CD8-positive, alpha-beta memory T cell (primary cell): ENCODE measurements at places on chromosomes 13 and 19.

GRCh38 chr13:114260814-114261213 is 20.6 kb upstream of the UPF3A start:
- no peak for DNase-seq

DNA sequence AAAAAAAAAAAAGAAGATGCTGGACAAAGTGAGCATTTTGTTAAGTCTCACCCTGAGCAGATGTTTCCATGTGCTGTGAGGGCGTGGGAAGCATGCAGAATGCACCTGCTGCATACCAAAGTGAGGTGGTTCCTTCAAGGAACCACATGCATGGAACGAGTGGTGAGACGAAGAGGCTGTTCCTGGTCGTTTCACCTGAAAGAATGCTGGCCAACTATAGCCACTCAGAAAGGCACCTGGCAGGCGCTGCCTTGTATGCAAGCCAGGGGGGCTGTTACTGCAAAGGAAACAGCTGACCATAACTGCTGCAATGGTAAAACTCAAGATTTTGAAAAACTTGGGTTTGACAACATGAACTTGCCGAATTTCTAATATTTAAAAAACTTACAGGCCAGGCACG is 14.7 kb downstream of the MIER2 start:
- DNase-seq, result no peak

GRCh38 chr13:22596171-22596863 is 584.5 kb upstream of the SGCG start:
- DNase-seq, result no peak

DNA sequence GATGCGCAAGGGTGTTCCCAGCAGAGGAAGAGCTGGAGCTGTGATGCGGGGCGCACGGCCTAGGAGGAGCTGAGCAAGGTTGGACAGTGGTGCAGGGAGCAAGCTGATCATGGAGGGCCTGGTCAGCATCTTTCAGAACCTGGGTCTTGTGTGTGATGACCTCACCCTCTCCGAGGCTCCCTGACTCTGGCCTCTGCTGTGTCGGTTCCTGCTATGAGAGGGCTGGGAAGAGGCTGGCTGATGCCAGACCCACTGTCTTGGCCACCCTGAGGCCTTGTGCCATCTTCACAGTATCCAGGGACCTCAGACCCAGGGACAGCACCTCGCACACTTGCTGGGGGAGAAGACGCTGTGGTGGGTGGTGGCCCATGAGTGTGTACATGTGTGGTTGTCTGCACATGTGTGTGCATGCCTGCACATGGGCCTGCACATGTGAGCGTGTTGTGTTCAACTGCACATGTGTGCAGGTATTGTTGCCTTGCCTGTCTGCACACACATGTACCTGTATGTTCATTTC is 16.5 kb upstream of the C13orf46 start:
- no peak for DNase-seq

- no peak for DNase-seq
Measured at GRCh38 chr13:55483626-55484158, 1657.0 kb upstream of the PRR20A start.

GRCh38 chr13:23806874-23807526 is 82.2 kb downstream of the MIPEP start:
- DNase-seq, result no peak

DNA sequence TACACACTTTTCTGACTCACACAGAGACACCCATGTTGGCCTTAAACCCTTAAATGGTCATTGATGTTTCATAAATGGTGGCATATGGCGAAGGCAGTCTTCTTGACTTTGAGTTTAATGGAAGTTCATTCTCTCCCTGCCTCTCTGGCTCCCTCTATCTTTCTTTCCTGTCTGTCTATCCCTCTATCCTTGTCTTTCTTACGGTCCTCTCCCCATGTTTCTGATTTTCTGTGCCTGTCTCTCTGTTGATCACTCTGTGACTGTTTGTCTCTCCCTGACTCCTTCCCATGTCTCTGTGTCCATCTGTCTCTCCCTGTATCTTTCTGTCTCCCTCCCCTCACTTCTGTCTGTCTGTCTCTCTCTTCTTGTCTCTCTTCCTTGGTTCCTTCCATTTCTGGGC is 43.2 kb upstream of the SHKBP1 start:
- DNase-seq, result no peak

DNA sequence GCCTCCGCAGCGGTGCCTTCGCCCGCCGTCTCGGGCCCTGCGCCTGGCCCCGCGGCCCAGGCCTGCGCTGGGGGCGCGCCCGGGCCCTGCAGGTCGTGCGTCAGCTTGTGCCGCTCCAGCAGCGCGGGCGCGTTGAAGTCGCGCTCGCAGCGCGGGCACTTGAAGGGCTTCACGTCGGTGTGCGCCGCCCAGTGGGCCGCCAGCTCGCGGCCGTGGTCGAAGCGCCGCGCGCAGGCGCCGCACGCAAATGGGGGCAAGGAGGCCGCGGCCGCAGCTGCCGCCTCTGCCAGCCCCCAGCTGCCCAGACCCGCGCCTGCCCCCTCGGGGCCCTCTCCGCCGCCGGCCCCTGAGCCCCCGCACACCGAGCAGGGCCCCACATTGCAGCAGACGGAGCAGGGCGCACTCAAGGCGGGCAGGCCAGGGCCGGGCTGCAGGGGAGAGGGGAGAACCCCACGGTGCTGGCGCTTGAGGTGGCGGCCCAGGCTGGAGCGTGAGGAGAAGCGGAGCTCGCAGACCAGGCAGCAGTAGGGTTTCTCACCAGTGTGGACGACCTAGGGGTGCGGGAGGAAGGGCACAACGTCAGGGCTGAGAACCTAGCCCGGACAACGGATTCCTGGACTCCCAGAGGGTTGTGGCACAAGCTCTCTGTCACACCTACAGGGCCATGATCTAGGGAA is 6.1 kb downstream of the FIZ1 start:
- DNase-seq, result no peak

- DNase-seq, result no peak
Measured at GRCh38 chr13:77918391-77919245, at the start of gene EDNRB. Gene EDNRB (minus strand): TSS chr13:77918831. CDS start chr13:77918573, 258 bp downstream.

DNA sequence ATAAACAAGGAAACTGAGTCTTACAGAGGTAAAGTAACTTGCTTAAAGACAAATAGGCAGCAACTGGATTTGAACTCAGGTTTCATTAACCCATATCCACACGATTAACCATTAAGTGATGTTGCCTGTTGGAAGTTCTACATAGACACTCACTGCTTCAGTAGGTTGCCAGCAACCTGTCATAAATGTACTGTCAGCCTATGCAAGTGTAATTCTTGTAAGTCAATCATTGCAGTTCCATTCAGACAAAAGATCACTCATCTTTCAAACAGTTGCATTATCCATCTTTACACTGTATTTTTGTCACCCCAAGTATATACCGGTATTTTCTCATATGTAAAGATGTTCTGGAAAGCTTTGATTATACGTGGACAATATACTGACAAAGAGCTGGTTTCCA is 676.9 kb upstream of the PCDH20 start:
- no peak for DNase-seq

DNA sequence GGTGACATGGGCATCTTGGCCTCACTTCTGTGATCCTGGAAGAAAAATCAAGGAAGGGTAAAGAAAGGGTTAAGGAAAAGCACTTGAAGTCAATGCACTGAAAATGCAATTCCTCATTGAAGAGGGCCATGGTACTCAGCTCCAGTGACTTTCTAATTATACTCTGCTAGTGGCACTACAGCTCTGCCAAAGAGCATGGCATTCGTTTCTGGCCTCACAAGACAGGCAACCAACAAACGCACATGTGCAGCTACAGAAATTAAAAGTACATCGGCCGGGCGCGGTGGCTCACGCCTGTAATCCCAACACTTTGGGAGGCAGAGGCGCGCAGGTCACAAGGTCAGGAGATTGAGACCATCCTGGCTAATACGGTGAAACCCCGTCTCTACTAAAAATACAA is 21.8 kb downstream of the SACS start:
- no peak for DNase-seq

- no peak for DNase-seq
Measured at GRCh38 chr13:108272333-108272732, 2.8 kb downstream of the TNFSF13B start.

DNA sequence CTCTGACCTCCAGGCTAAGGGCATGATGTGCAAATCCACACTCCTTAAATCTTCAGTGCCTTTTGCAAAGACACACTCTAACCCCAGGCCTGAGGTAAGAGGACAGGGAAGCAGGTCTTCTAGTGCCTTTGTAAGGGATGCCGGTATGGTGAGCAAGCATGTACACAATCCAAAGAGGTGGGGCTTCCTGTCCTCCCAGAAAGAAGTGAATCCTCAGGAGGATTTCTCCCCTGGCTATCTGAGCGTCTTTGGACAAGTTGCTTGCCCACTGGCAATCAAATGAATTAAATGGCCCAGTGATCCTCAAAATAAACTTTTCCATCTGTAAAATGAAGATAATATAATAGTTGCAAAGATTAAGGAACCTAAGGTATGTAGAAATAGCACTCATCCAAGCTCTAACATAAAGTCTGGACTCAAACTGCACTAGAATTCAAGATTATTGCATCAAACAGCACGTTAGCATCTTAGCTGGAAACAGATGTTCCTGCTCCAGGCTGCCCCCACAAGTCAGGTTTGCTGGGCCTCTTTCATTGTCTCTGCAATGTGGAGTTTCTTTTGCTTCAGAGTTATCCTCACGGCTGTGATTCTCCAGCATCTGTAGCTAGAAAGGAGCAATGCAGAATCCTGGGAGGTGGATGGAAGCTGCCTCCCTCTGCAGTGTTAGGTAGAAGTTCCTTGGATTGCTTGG is 249.6 kb downstream of the TSHZ3 start:
- no peak for DNase-seq

GRCh38 chr19:39430675-39431593 is 4.8 kb downstream of the RPS16 start:
- peak; percentile 72 for DNase-seq

GRCh38 chr13:73902296-73902695 is 231.9 kb downstream of the KLF12 start:
- DNase-seq, result no peak

GRCh38 chr13:51327961-51328360 is 11.5 kb upstream of the SERPINE3 start:
- DNase-seq, result no peak

GRCh38 chr13:98557937-98558792 is 18.7 kb downstream of the STK24 start:
- DNase-seq, result no peak

- no peak for DNase-seq
Measured at GRCh38 chr13:79226938-79227337, 179.1 kb downstream of the RBM26 start.

DNA sequence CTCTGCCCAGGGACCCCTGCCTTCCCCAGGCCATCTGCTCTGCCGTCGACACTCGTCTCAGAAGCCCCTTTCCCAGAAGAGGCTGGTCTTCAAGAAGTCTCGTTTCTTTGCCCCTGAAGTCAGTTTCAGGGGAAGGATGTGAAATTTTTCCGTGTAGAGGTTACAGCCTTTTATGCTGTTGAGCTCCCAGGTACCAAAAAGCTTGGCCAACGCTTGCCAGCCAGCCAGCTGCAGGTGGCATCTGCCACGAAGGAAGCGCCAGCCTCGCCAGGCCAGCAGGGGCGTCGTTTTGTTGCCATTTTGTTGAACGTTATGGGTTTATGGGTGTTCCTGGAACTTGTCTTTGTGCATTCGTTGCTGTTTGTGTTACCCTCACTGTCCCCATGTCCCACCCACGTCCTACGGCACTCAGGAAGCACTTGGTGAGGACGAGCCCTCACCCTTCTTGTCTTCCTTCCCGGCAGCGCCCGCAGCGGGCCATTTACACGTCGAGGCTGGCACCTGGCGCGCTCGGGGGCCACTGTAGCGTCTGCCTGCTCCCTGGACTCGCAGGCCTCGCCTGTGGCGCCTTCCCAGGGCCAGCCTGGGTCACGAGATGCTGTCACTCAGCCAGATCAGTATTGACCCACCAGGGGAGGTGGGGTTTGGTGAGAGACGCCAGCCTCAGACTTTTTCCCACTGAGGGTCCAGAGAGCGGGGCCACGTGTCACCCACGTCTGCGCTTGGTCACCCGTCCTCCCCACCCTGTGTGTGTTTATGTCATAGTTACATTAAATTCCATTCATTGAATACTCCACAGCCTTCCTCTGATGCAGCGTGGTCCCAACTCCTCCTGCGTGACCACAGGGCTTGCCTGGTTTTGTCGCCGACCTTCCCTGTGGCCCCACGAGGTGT is 37.1 kb downstream of the AP1M1 start:
- no peak for DNase-seq

DNA sequence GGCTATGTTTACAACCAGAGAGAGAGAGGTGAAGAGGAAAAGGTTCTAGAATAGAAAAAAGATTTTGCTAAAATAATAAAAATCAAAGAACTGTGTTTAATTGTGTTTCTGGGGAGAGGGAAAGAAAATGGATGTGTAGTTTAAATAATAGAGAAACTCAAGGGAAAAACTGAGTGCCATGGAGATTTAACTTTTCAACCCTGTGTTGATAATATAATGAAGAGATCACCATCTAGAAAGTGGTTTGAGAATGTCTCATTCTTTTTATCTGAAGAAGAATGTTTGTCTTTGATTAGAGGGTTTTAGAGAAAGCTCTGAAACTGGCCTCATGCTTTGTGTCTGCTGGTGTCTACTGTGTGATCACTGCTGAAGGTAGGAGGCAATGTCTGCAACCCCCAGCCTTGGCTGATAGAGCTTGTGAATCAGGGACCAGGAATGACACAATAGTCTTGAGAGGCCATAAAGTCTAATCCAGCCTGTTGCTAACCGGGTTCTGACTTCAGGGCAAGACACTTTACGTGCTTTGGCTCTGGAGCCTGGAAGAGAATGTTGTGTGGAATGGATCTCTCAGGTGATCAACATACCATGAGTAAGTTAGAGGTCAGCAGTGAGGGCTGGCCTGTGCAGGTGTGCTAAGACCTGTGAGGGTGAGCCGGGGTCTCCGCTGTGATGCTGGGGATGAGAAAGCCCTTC is 5.4 kb downstream of the COL4A2 start:
- no peak for DNase-seq

DNA sequence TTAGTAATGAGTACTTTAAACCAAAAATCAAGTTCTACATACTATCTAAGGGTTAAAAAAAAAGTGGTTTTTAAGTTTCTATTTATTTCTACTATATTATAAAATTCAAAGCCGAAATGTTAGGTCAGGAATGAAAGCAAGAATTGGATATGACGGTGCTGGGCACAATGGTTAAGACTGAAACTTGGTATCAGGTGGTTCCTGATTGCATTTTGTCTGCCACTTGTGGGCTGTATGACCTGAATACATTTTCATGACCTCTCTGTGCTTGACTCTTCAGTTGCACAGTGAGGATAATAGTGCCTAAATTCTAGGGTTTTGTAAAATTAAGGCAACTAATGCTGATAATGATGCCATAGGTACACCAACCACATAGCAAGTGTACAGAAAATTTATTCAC is 22.3 kb upstream of the ZNF675 start:
- DNase-seq, result no peak

DNA sequence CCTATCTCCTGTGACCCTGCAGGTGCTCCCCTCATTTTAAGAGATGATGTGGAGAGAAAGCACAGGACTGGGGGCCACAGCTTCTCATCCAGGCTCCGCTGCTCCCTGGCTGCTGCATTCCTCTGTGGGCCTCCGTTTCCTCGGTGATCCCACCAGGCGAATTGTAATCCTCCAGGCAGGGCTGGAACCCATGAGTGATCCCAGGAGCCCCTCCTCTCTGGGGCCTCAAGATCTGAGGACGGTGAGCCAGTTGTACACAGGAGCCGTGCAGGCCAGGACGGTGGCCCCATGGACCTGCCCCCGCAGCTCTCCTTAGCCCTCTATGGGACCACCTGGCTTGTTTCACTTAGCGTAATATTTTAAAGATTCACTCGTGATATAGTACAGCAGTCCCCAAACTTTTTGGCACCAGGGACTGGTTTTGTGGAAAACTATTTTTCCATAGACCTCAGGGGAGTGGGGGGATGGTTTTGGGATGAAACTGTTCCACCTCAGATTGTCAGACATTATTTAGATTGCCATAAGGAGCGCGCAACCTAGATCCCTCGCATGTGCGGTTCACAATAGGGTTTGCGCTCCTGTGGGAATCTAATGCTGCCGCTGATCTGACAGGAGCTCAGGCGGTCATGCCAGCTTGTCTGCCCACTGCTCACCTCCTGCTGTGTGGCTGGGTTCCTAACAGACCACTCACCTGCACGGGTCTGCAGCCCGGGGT is 5.6 kb downstream of the FFAR3 start:
- no peak for DNase-seq
